ENCODE measurements at places on chromosomes 6 and 20.

DNA sequence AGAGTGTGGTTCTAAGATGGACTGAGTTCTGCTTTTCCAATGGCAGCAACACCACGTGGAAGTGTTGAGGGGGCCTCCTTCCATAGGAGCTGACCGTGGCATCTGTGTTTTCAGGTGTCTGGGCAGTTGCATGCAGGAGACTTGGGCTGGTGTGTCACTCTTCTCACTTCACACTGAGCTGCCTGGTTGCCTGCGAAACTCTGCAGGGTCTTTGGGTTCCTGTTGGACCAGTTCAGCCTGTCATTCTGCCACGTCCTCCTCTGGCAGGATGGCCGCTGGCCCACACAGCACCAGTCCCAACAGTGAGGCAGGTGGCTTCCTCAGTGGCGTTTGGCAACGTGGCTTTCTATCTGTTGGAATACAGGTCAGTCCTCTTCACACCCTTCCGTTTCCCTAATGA is 16.1 kb upstream of the UNC93A start:
- no peak for DNase-seq

DNA sequence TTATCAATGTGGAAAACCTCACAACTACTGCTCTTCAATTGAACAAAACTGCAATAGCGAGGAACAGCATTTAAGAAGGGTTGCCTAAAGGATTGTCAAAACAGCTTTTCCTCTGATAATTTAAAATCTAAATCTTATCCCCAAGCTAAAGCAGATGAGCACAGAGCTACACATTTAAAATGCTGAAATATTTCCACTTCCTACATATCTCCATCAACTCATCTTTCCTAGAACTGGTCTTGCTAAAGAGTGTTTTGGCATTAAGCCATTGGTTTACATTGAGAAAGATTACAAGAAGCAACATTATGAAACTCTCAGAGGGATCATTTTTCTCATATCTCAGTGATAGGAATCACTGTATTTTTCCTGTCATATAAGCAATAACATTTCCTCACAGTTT is 3.6 kb downstream of the OR10C1 start:
- DNase-seq: no peak

DNA sequence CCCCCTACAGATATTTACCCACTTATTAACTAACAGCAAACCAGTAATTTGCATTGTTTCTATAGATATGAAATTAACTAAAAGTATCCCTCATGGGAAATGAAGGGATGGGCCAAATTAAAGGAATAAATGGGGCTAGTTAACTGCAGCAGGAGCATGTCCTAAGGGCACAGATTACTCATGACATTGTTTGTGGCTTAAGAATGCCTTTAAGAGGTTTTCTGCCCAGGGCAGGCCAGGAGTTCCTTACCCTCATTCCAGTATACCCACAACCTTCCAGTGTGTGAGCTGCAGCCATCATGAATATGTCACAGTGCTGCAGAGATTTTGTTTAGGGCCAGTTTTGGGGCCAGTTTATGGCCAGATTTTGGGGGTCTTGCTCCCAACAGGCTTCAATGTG is 1101.9 kb downstream of the PRIM2 start:
- no peak for DNase-seq

DNA sequence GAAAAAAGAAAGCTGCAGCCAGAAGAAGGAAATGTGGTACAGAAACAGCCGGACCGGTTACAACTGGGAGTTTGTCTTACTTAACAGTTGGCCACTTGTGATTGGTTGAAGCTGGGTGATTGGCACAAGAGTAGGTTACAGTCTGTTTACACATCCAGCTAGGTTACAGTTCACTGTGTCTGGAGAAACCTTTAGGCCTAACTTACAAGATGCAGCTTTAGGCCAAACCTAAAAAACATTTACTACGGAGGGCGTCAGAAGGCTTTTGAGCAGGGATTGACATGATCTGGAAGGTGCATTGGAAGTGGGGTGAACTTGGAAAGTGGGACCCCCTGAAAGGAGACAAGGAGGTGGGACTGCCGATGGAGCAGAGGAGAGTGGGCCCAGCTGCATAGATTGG is 122.3 kb downstream of the BANF2 start:
- DNase-seq: no peak

DNA sequence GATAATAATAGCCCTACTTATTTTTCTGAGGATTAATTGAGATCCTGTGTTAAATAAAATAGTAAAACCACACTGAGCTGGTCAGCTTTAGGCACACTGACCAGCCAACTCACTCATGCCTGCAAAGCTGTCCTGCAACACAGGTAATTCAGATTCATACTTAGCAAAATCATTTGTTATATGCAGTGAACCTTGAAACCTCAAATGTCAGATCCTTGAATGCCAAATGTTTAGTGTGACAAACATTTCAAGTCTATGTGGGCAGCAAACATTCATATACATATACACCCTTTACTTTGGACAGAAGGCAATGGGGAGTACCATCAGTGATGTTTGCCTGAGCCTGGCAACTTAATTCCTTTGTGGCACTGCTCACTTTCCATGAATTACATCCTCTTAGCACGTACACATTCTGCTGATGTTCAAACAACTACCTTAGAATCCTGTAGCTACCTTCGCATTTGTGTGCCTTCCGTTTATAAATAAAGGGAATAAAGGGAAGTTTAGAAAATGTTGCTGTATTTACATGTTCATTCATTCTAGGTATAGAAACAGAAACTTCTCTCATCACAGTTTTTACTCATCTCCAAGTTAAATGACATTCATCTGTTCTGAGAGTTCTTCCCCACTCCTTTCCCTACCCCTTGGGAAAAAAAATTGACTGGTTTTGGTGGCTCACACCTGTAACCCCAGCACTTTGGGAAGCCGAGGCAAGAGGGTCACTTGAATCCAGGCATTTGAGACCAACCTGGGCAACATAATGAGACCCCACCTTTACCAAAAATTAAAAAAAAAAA is 140.8 kb downstream of the ZFAND3 start:
- DNase-seq: no peak

DNA sequence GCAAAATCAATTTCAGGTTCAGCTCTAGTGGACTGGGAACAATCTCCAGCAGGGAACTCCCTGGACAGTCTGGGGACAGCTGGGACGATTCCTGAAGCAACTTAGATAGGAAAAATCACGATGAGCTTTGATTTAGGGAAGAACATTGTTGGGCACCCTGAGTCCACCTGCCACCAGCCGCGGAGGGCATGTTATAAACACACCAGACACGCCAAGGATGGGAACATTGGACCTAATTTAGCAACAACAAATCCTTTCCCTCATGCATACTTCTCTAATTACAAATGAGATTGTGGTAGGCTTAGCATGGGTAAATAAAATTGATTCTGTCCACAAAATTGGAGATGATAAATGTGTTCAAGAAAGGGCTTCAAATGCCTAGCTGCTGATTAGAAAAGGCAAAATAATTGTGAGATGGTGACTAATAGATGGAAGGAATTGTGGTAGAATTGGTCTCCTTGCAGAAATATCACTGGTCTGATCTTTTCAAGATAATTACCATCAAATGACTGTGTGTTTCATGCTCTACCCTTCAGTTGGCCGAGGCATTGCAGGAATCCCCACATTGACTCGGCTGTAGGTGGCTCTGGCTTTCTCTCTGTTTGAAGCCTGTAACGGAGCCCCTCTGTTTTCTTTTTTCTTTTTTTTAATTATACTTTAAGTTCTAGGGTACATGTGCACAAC is 6.1 kb upstream of the NANP start:
- DNase-seq: no peak

GRCh38 chr6:33216117-33216649 is 7.9 kb downstream of the RING1 start:
- no peak for DNase-seq

DNA sequence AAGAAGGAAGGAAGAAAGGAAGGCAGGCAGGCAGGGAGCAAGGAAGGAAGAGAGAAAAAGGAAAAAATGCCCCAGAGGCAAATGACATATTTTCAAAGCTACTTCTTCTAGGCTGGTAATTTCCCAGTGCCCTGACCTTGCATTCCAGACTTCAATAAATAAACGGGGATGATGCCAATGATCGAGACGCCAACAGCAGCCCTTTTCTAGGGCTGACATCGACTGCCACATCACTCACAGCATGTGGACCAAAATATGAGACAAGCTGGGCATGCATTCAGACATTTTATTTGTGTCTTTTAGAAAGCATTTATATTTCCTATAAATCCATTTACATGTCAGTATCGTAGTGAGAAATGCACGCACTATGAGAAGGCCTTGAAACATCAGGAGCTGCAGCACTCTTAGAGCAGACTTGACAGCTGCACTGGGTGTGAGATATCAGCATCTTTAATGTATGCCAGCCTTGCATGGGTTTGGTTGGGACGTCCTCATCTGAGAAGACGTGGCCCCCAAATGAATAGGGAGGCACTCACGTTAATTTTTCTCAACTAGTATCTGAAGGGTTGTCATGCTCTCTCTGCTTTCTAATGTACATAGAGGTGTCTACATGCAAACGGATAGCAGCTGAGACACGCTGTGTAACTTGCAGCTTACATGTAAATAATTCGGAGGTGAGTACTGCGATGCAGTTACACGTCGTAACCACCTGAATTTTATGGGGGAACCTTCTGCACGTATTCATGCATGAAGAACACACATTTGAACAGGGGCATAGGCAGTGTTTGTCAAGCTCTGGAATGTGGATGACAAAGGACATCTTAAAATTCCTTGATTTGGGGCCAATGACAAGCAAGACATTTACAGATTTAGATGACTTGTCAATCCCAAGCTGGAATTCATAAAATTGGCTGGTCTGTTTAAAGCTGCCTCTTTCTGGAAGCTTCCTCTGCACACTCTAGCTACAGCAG is 149.1 kb upstream of the AGPAT4 start:
- DNase-seq: peak; percentile 28

DNA sequence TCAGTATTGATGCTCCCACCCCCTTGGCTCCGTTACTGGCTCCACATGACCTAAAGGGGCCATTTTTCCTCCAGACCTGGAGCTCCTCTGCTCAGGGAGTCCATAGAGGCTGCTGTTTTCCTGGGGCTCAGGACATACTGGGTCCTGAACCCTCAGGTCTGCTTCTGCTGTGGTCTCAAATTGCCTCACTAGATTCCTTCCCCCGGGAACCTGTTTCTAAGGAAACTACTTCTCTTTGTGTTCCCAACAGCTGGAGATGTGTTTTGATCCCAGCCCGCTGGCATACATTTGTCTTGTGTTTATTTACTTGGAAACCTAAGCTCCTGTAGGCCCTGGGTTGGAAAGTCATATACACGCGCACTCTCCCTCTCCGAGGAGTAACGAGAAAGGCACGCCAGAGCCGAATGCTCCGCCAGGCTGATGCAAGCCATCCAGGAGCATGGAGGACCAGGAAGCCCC is 222.8 kb downstream of the UST start:
- DNase-seq: no peak

GRCh38 chr6:11645016-11645415 is 107.5 kb downstream of the TMEM170B start:
- DNase-seq: no peak

GRCh38 chr20:44211177-44212039 is 837 bp upstream of the OSER1 start:
- DNase-seq: peak; percentile 36

GRCh38 chr6:35216412-35216732 is 2.6 kb downstream of the SCUBE3 start:
- DNase-seq: no peak

- DNase-seq: peak; percentile 93
Measured at GRCh38 chr6:156953479-156954146, 176.4 kb downstream of the ARID1B start.

DNA sequence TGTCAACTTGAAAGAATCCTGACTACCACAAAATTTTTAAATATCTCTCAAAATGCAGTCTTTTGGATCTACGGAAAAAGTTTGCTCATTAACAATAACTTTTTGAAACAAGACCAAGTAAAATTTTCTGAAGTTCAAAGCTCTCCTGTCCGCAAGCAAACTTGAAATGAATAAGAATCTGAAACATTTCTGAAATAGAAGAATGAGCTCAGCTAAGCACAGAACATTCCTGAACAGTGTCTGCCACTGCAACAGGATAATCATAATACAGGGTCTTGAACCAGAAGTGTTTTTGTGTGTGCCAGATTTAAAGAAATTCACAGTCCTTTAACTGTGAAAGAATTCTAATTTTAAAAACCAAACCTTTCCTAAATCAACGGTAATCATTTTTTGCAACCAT is 49.1 kb upstream of the TASP1 start:
- no peak for DNase-seq

- peak; percentile 38 for DNase-seq
Measured at GRCh38 chr6:136774228-136775041, 17.8 kb downstream of the MAP3K5 start.

GRCh38 chr20:56706867-56707360 is 77.8 kb downstream of the TFAP2C start:
- DNase-seq: no peak
